ENCODE measurements at places on chromosomes 7 and 10.

DNA sequence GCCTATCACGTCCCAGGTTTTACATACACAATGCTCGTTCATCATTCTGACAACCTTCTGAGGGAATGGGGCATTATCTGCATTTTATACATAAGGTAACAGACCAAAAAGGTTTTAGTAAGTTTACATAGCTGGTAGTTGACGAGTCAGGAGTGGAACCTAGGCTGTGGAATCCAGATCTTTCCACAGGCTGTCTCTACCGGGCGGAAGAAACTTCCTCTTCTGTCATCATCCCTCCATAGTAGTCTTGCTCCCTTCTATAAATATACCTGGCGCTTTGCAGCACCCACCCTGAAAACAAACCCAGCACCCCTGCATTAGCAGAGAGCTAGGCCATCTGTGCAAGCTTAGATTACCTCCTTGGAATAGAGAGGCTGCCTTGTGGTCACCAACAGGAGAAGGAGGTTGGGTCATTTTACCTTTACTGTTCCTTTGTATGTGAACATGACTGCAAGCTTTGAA lies 1.3 kb downstream of the TSPAN13 start:
- peak; percentile 28 for DNase-seq

DNA sequence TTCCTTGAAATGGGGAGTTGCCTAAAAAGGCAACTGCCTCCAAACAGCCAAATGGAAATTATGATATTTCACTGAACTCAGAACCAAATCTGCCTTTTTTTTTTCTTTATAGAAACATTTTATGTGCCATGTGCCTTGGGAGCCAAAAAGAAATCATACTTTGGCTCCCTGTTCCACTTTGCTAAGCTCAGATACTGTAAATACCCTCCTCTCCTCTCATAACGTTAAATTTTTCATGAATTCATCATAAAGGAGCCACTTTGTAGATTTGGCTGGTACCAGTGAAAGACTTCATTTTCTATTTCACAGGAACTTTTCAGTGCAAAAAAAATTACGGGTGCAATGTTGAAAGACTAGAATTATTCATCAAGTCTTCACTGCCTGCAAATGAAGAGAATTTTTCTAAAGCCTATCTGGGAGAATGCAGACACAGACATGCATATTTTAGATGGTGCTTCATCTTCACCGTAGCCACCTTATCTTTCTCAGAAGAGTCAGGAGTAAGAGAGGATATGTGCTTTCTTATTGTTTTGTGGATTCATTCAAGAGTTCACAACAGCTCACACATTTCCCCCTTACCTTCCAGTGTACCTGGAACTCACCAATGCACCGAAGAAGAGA lies 742.3 kb upstream of the GALNT17 start:
- DNase-seq, result no peak

GRCh38 chr7:44277851-44278250 lies 47.5 kb downstream of the CAMK2B start:
- DNase-seq, result no peak

DNA sequence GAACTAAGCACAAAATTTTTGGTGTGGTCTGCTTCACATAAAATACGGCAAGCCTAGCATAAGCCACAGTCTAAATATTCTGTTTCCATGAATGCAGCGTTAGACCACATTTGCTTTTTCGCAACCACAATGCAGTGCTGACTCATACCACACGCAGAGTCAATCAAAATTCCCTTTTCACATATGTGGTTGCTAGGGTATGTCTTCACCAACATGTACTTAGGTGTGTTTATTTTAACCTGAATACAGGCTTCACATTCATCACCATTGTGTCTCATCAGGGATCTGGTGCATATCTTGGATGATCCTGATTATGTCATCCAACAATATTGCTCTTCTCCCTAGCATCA lies 90.8 kb downstream of the CHN2 start:
- DNase-seq, result peak; percentile 95

DNA sequence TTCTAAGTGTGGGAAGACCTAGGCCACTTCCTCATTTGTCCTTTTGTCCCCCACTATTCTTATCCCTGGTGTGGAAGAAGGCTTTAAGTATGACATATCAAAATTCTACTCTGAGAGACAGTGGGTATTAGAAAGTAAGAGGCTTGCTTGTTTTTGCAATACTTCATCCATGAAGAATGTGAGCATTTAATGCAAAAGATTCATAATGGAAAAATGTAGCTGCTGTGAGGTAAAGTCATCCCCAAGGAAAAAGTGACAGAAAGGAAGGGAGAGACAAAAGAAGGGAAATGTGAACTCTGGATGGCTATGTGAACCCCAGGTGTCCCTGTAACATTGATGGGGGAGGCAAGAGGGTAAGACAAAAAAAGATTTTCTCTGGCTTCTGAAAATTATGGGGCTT lies 607.5 kb downstream of the SORCS1 start:
- DNase-seq, result no peak

DNA sequence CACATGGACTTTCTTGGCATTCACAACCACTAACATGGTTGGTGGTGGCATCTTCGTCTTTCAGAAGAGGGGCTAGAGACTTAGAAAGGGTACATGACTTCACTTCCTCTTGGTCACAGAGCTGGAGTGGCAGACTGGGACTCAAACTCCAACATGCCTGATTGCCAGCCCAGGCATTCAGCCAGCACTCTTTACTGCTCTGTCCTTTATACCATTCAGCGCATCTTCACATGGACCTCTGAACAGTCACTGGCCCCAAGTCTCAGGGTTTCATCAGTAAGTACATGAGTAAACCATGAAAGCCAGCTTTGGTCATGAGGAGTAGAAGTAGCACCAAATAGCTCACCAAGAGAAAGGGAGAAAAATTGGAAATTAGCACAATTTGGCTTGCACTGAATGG lies 148.4 kb upstream of the KLF14 start:
- no peak for DNase-seq

- no peak for DNase-seq
These were observed 206.9 kb downstream of the EBF3 start for GRCh38 chr10:129756912-129757901.

DNA sequence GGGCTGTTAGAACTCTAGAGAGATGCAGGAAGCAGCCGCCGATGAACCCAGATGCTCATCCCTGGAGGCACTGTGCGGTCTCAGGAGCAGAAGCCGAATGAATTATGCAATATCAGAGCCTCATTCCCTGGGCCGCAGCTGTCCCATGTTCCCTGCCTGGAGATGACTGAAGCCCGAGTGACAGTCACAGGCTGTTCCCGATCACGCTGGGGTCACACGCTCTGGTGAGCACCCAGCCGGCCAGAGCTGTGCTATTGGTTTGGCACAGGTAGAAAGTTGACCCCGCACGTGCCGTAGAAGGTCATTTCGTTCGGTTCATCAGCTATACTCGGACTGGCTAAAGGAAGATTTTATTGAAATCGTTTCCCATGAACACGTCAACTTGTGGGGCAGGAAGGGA lies 140.5 kb upstream of the SH2B2 start:
- no peak for DNase-seq

GRCh38 chr10:3432081-3432825 lies 259.7 kb upstream of the PITRM1 start:
- no peak for DNase-seq

GRCh38 chr10:111078505-111079185 lies 1.8 kb downstream of the ADRA2A start:
- DNase-seq, result no peak

DNA sequence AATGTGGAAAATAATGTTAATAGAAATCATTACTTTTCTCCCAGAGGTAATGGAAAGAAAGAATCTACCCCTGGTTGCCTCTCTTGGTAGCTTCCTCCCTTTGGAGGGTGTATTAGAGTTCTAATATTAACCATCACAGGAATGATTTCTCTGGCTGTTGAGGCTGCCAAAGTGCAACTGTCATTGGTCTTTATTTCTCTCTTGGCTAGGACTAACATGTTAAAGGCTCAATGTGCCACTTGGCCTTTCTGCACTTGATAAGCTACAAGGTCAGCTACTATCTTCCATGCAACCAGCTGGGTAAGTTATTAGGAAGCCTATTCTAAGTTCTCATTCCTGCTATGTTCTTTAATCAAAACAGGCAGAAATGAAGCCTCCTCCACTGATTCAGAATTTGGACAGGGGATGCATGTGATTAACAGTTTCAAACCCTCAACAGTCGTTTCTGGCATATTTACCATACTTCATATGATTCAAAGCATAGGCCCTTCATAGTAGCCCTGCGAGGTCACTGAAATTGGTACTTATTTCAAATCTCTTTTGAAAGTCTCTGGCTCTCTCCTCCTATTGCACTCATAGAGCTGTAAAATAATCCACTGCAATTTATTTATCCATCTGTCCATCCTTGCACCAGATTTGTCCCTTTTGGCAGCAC lies 645.0 kb downstream of the SORCS1 start:
- no peak for DNase-seq

DNA sequence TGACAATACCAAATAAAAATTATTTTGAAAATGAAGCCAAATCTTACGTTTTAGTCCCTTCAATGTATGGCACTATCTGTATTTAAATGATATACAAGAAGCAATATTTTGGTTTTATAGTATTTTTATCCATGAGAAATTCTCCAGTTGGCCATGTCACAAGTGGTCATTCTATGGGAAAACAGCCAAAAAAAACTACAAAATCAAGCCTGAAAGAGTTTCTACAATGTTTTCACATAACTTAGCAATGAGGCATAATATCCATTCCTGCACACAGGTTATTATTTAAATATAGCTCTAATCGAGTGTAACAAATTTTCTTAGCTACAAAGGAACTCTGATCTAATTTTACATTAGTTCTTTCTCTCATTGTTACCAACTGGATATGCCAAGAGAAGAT lies 5.4 kb downstream of the RAB11FIP2 start:
- no peak for DNase-seq

- DNase-seq, result no peak
These were observed 578 bp downstream of the CACUL1 start for GRCh38 chr10:118754229-118754555.

DNA sequence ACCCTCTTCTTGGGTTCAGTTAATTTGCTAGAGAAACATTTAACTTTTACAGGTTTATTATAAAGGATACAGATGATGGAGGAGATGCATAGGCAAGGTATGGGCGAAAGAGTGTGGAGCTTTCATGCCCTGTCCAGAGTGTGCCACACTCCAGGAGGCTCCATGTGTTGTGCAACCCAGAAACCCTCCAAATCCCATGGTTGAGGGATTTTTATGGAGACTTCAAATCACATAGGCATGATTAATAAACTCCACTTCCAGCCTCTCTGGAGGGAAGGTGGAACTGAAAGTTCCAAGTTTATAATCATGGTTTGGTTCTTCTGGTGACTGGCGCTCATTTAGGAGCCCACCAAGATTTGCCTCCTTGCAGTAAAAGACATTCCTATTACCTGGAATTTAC lies 159.9 kb downstream of the PHTF2 start:
- no peak for DNase-seq

- no peak for DNase-seq
These were observed 281.3 kb downstream of the IPMK start for GRCh38 chr10:57986422-57986821.

GRCh38 chr7:32034052-32034451 lies 36.2 kb downstream of the PDE1C start:
- DNase-seq, result peak; percentile 67

DNA sequence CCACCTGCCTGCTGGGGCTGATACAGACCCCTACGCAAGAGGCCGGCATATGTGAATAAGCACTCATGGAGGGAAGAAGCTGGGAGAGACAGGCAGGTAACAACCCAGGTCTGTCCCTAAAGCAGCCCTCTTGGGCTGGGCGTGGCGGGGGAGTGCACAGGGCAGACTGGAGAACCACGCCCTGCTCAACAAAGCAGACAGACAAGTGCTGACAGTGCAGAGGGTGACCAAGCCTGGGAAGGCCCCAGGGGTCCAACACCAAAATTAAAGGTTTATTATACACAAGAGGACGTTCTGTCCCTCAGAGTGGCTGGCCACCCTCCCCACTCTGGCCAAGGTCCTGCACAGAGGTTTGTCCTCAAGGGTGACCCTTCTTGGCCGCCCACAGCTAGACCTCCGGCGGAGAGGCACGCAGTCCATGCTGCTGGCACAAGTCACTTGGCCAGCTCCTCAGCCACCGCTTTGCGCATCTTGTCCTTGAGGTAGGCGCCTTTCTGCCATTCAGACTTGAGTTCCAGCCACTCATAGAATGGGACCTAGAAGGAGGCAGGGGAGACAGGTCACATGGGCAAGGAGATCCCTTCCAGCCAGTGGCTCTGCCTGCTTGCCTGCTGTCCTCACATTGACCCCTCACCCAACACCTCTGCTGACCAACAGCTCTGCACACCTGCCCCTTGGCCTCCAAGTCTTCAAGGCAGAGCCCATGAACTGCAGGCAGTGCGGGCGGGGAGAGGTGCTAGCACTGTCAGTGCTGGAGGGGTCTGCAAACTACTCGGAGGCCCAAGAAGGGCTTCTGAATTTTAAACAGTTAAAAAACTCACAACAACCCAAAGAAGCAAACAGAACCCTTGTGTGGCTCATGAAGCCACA lies 11.4 kb upstream of the NACAD start:
- no peak for DNase-seq

DNA sequence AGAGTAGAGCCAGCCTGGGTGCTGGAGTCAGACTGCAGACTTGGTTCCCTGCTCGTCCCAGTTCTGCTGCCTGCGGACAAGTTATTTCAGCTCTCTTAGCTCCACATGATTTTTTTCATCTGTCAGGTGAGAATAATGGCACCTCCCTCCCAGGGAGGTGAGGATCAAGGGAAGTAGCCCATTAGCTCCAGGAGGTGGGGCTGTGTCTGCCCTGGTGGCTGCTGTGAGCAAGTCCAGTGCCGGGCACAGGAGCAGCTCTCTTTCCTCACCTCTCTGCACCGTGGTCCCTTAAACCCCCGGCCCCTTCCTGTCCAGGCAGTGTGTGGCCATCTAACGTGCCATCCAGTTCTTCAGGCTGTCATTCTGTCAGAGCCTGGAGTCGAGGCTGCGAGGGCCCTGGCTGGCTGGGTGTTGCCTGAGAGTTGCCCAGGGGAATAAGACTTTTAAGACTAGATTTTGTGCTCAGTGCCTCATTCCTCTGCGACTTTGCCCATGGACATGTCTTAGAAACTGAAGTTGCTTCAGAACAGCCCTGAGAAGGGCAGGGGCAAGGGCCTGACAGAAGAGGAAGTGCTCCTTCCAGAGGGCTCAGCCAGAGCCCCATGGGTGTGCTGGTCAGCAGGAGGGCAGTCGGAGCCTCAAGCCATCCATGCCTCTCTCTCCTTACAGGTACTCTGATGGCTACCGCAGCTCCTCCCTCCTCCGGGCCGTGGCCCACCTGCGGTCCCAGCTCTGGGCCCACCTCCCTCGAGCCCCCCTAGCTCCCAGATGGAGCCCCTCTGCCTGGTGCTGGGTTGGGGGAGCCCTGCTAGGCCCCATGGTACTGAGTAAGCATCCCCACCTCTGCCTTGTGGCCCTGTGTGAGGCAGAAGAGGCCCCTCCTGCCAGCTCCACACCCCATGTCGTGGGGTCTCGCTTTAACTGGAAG lies 5.0 kb downstream of the ABCB8 start:
- DNase-seq, result no peak

- DNase-seq, result peak; percentile 4
These were observed 9.9 kb upstream of the NEUROG3 start for GRCh38 chr10:69583106-69583505.

GRCh38 chr7:103694304-103694703 lies 248.3 kb upstream of the SLC26A5 start:
- DNase-seq, result no peak
